ENCODE measurements at places on chromosomes 16 and 17.

DNA sequence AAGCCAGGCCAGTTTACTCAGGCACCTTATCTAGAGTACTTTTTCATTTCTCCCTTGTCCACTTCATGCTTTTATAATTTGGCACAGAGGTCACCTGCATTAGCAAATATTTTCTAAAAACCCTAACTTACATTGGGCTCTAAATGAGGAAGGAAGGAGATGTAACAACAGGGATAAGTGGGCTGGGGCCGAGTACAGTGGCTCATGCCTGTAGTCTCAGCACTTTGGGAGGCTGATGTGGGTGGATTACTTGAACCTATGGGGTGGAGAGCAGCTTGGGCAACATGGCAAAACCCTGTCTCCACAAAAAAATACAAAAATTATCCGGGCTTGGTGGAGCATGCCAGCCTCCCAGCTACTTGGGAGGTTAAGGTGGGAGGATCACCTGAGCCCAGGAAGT lies 55.9 kb downstream of the TMEM100 start:
- no peak for DNase-seq

- DNase-seq = no peak
Observed at GRCh38 chr17:5861246-5861645, 208.9 kb upstream of the WSCD1 start.

GRCh38 chr16:4233431-4233830 lies 8.4 kb downstream of the SRL start:
- no peak for DNase-seq

DNA sequence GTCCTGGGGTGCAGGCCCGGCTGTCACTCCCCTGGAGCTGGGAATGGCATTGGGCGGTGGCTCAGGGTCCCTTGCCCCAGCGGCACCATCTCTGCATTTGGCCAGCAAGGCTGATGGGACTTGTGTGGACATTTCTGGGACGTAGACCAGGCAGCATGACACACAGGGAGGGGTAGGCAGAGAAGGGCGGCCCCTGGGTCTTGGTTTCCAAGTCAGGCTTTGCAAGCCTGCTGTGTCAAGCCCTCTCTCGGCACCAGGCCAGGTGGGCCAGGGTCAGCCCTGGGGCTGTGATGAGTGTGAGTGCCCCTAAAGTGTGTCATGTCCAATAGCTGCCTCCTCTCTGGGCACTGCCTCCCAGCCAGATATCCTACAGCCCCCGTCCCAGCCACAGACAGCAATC lies 335.2 kb downstream of the SEC14L1 start:
- no peak for DNase-seq

- DNase-seq = no peak
Observed at GRCh38 chr17:4535667-4536258, 19.4 kb downstream of the MYBBP1A start.

GRCh38 chr17:45747911-45748310 lies 36.2 kb upstream of the CRHR1 start:
- DNase-seq = peak; percentile 45

- no peak for DNase-seq
Observed at GRCh38 chr16:87050142-87050541, 267.1 kb downstream of the C16orf95 start.

DNA sequence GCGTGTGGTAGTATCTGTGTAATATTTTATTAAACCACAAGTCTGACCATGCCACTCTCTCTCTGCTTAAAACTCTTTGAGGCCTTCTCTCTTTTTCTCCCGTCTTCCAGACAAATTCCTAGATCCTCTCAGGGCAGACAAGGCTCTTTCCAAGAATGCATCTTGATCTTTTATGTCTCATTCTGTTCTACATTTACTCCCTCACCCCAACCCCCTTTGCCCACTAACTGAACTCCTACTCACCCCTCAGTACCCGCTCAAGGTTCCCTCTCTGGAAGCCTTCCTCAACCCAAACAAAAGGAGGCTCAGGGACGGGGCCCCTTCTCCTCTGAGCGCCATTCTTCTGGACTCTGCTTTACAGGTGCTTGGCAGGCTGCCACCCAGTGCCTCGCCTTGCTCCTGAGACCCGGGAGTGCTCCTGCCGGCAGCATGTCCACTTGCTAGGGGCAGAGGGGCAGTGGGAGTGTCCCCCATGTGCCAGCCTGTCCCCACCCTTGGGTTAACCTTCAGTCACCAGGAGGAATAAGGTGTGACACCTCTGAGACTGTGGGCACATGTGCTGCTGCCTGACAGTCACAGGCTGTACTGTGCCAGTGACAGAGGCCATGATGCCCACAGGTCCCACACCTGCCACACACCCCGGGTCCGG lies 9.2 kb downstream of the SLC13A2 start:
- no peak for DNase-seq

- no peak for DNase-seq
Observed at GRCh38 chr17:50046179-50046578, 9.7 kb upstream of the ITGA3 start.

DNA sequence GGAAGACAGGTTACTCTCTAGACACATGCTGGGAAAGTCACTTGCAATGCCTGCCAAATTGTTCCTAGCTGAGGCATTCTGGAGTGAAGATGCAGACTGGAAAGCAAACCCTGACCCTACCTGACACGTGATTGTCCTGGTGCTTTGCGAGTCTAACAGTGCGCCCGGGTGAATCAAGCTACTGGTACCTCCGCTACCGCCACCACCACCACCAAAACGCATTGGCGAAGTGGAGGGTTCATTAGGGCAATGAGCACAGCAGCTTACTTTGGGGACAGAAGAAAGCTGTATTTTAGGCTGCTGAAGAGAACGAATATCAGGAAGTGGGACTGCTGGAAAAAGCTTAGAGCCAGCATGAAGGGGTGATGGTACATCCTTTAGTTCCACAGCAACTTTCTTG lies 7.0 kb downstream of the MARF1 start:
- no peak for DNase-seq

DNA sequence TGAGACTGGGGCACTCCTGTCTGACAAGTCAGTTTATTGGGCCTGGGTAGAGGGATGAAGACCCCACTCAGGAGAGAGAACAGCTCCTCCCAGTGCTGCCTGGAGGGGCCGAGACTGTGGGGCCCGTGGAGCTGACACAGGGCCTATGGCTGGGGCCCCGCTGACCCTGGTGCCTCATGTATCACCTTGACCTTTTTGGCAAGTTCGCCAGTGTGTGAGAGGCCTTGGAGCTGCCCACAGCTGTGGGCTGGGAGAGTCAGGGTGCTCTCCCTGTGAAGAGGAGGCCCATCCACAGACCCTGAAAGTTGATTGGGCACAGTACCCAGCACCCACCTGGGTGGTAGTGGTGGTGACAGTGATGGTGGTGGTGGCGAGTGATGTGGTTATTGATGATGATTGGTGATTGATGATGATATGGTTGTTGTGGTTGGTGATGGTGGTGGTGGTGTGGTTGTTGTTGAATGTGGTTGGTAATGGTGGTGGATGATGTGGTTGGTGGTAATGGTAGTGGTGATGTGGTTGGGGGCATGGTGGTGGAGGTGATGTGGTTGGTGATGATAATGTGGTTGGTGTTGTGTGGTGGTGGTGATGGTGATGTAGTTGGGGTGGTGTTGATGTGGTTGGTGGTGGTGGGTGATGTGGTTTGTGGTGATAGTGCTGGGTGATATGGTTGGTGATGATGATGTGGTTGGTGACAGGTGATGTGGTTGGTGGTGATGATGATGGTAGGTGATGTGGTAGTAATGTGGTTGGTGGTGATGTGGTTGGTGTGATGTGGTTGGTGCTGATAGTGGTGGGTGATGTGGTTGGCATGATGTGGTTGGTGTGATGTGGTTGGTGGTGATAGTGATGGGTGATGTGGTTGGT lies 29.1 kb downstream of the BAHCC1 start:
- no peak for DNase-seq

DNA sequence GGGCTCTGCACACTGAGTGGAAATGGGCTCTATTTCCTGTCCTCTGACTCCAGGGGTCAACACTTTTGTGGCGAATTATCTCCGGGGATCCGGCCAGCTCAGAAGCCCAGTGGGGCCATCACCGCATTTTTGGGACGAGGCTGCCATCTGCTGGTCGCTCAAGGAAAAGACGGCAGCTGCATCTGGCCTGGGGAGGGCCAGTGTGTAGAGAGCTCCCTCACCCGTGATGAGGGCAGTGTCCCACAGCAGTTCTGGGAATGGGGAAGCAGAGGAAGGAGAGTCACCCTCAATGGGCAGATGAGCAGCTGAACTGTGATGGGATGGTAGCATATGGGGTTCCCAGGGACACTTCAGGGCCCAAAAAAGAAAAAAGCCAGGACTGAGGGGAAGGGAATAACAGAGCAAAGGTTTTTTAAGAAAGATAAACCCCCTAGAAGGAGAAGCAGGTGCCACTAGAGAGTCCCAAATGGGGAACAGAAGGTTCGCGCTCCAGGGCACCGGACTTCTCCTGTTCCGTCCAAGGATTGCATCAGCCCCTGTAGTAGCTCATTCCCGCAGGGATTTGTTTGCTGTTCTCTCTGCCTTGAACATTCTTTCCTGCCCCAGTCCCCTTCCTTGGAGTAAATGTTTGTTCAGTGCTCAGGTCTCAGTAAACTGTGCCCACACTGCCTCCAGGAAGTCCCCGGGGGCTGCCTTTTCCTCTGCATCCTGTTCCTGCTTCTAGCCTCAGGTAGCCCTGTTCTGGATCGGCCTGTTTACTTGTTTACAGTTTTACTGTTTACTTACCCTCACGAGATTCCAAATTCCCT lies 9.3 kb upstream of the ABCC12 start:
- DNase-seq = peak; percentile 68

GRCh38 chr17:71440513-71440912 lies 680.3 kb upstream of the SOX9 start:
- no peak for DNase-seq

GRCh38 chr16:54049591-54050458 lies 236.8 kb downstream of the IRX3 start:
- DNase-seq = no peak

GRCh38 chr17:21289902-21290571 lies 5.5 kb downstream of the MAP2K3 start:
- DNase-seq = no peak

DNA sequence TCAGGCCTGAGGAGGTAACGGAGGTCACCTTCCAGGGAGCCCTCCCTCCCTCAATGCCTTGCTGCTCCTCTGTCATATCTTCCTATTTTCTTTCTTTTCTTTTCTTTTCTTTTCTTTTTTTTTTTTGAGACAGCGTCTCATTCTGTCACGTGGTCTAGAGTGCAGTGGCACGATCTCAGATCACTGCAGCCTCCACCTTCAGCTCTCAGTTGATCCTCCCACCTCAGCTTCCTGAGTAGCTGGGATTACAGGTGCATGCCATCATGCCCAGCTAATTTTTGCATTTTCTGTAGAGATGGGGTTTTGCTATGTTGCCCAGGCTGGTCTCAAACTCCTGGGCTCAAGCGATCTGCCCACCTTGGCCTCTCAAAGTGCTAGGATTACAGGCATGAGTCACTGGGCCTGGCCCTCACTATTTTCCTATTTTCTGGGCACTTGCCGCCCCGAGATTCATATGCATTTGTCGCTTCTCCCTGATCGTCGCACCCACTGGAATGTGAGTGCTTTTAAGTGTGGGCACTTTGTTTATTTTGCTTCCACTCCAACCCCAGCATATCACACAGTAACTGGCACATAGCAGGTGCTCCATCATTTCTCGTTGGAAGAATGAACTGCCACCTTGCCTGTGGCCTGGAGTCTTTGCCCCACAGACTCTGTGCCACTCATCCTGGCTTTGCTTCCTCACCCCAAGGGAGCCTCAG lies 31.7 kb downstream of the CPNE2 start:
- no peak for DNase-seq

GRCh38 chr17:72259922-72260321 lies 139.1 kb downstream of the SOX9 start:
- DNase-seq = no peak

- no peak for DNase-seq
Observed at GRCh38 chr17:30824002-30824355, 513 bp downstream of the CRLF3 start.

DNA sequence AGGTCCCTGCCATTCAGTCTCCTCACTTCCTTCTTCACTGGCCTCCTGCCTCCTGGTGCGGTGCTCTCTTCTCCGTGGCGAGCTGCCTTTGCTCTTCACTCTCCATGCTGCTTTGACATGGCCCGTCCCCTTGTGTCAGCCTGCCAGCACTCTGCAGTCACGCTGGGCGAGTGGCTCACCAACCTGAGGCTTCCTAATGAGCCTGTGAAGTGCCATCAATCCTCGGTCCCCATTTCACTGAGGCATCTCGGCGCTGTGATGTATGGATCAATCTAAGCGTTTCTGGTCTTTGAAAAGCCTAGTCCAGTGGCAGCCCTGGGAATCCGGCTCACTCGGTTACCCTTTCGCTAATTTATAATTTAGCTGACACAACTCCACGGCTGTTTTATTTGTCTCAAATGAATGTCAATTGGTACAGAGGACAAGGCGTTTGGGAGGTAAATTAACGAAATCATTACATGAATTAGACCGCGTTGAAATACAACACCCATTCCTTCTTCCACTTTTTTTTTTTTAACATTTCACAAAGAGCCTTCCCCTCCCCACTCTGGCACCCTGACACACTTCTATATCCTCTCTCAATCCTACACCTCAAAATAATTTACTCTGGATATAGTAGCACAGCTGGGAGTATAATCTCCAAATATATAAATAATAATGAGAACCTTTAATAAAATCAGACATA lies 610.7 kb downstream of the TMEM114 start:
- DNase-seq = no peak

- DNase-seq = no peak
Observed at GRCh38 chr17:9956474-9957131, 51.5 kb upstream of the RCVRN start.

- DNase-seq = peak; percentile 45
Observed at GRCh38 chr17:39264119-39264518, 38.4 kb upstream of the STAC2 start.

DNA sequence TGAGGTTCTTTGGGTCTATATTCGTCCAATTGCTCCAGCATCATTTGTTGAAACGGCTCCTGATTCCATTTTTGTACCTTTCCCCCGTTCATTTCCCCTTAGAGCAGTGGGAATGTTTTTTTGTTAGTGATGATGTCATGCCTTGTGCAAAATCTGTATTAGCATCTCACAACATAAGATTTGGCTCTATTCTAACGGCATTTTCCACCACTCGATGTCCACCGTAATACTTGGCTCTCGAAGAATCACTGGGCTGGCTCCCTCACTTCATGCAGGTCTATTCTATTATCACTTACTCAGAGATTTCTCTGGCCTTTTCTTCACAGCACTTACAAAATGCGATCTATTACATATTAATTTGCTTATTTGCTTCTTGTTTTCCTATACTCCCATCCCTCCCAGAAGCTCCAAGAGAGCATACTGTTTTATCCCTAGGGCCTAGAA lies 571 bp upstream of the NME1 start:
- DNase-seq = no peak

DNA sequence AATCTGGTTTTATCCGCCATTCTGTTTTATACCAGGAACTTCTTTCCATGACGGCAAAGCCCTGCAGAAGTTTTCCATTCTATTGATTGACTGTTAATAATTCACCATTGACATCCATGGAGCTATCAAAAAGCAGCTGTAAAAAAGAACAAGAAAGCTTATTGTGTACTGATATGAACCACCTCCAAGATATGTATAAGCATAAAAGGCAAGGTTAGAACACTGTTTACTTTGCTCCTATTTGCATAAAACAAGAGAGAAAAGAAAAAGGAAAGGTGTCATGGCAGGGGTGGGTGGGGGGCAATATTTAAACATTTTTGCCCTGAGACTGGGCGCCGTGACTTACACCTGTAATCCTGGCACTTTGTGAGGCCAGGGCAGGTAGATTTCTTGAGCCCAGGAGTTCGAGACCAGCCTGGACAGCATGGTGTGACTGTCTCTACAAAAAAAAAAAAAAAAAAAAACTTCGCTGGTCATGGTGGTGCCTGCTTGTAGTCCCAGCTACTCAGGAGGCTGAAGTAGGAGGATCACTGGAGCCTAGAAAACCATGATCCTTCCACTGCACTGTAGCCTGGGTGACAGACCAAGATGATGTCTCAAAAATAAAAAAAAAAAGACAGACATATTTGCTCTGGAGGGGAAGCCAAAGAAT lies 52.5 kb downstream of the TMEM114 start:
- no peak for DNase-seq
